ENCODE measurements at places on chromosomes 12 and 14. TPM values are rescaled to one million over a fixed set of nuclear protein-coding genes. Genes with fewer than 3 reads are reported as not detected.

Gene SENP1
- total RNA-seq: 20.9 TPM

Gene APOF
- total RNA-seq: not detected

Gene MYF6
- not detected for total RNA-seq

Gene COQ6
- 18.4 TPM for total RNA-seq

Gene KLRG1
- total RNA-seq: 0.17 TPM

DNA sequence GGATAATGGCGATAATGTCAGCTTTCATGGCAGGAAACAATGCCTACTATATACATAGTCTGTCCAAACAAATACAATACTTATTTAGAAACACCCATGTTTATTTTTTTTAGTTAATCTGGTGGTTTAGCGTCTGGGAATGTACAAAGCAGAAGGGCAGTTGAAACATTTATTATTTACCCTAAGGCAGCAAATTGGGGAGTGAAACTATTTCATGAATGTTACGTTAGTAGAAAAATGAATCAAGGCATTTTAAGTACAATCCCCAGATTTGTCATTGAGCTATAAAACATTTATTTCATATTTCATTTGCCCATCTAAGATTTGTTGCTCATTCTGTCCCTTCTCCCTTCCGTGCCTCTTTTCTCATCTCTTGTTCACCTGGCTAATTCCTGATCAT lies 87.1 kb upstream of the ATF1 start:
- H3K4me1 ChIP-seq: peaks cover 38% of the 10 kb centered on the region
- H3K36me3 ChIP-seq: peaks cover 7% of the 10 kb centered on the region
- no peak for DNase-seq
- no peak overlapping the region for H3K27ac ChIP-seq
- no peak overlapping the region for H3K4me3 ChIP-seq

Data from chondrocyte (in vitro differentiated cells).